ENCODE measurements at places on chromosomes 3 and 15.

GRCh38 chr3:159978353-159978752, 10.3 kb upstream of the IL12A start:
- no peak for DNase-seq

GRCh38 chr3:152524198-152525140, 255.7 kb downstream of the MBNL1 start:
- DNase-seq = no peak

DNA sequence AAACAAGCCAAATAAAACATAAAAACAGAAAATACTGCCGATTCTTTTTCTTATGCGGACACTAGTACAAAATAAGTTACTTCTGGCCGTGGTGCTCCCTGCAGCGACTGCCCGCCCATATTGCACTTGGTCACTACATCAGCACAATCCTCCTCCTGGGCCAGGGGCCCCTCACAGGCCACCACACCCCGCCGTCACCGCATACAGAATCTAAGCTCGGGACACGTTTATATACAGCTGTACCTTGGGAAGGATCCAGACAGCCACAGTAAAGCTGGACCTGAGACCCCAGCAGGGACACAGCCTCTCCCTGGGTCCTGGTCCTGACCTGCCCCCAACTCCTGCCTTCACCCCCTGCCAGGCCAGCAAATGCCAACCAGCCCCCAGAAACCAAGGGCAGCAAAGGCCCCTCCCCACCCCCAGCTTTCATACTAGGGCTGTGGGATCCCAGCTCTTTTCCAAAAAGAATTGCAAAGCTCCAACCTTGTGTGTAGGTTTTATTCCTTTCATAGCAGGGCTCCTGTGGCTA, 12.9 kb upstream of the DNAJB8 start:
- DNase-seq = no peak

- no peak for DNase-seq
These were observed 1.2 kb downstream of the STARD5 start for GRCh38 chr15:81322676-81323253.

DNA sequence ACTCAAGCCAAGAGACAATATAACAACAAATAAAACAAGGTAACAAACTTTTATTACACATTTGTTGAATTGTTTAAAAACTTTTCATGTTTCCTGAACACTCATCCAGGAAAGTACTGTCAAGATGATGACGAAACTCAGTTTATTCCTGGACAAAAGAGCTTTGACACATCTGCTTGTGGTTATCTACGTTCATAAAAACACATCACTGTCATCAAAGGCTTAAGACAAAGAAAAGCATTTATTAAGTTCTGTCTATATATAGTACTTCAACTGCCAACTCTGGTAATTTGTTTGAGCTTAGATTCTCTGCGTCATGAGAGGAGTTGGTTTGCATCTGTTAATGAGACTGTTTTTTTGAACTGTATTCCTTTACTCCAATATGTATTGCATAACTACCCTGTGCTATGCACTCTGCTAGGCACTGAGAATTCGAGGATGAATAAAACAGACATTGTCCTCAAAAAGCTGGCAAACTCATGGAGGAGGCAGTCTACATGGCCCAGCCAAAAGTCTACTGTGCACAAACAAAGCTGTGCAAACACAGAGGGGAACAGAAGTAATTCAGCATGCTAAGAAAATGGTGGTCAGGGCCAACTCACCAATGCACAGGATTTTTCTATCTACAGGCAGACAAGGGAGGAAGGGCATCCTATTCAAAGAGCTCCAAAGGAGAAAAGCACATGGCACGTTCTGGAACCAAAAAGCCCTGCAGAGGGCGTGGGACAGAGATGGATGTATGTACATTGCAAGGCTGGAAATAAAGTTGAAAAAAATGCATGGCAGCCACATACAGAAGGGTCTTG, 21.5 kb downstream of the PLD1 start:
- no peak for DNase-seq

DNA sequence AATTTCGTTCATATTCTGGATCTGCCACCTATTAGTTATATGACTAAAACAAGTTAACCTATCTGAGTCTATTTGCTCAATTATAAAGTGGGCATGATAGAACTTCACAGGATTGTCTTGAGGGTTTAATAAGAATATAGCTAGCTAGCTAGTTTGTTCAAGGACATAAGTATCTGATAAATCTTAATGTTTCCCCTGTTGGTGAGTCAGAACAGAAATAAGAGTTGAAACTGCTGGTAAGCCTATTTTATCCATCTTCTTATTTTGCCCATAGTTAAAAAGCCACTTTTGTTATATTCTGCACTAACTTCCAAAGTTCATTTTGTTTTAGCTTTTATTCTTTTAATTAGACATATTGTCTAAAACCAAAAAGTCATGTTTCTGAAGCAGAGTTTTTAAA, 9.4 kb downstream of the SELENOT start:
- DNase-seq = no peak

DNA sequence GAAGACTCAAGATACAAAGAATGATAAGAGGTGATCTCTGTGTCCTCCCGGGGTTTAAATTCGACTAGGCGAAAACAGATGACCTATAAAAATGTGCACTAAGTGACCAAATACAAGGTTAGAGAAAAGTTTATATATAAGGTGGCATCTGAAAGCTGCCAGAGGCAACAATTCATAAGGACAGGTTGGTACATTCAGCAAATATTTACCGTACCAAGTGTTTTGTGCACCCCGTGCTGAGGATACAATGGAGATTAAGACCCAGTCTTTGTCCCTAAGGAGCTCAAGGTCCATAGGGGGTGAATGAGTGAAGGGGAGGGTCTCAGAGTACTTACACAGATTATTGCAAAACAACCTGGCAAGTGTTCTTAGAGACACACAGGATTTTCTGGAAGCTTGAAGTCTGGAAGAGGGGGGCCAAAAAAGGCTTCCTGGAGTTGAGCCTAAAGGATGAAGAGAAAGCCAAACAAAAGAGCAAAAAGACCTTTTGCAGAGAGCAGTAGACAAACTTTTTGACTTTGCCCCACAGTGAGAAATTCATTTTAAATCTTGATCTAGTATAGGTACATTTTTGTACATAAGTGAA, 71.4 kb upstream of the LRIG1 start:
- DNase-seq = no peak

GRCh38 chr3:162626172-162626571, 1129.6 kb downstream of the OTOL1 start:
- no peak for DNase-seq

DNA sequence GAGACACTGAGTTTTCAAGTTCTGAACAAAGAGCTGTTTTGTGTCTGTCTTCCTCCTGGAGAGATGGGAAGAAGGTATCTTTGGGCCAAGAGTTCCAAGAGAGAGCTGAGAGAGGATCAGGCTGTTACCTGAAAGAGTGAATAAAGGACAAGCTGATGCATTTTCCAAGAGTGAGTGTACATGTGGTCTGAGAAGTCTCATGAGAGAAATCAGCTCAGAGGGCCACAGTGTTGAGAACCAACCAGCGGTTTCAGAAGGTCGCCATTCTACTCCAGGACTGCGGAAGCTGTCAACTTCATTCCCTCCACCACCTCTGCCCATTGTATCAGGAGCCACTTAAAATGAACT, 42.7 kb upstream of the PPP2R3A start:
- no peak for DNase-seq

DNA sequence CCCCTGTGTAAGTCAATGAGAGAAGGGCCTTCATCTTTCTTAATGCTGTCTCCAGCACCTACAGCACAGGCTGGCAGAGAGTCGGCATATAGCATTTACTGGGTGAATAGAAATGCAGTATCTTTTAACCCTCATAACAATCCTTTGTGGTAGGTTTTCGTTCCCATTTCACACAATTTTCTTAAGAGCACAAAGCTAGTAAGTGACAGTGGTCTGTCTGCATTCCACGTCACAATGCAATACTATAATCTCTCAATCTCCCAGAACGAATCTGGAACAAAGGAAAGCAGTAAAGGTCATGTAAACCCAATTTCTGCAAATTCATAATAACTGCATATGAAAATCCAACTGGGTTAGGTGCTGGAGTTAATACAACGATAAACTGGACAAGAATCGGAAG, 1.4 kb upstream of the ZFAND6 start:
- DNase-seq = no peak

DNA sequence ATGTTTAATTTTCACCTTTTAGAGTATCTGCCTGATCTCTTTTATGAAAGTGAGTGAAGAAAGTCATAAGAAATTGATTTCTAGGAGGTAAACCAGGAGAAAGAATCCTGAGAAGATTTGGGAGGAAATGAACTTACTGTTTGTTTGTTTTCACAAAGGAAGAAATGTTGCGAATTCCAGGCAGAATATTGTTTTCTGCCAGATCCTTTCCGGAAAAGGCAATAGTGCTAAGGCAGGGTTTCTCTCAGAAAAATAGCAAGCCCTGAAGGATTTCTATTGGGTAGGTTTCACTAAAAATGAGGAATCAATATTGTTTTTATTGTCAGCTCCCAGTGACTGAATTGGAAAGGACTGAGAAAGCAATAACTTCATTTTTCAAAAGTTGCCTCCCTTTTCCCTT, 85.7 kb upstream of the TGFBR2 start:
- DNase-seq = no peak

DNA sequence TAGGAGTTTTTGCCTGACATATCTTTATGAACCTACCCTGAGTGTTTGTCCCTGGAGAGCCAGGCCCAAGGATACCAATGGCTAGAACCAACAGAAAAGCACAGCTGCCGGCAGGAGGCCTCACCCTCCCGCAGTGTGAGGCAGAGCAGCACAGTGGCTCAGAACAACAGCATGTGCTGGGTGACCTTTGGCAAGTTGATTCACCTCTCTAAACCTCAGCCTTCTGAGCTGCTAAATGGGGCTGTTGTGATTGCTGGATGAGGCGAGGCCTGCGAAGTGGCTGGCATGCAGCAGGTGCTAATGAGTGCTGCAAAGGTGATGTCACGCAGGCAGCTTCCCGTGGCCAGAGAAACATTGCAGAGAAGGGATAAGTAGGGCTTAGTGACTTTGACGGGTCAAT, 23.3 kb downstream of the IDH2 start:
- no peak for DNase-seq

DNA sequence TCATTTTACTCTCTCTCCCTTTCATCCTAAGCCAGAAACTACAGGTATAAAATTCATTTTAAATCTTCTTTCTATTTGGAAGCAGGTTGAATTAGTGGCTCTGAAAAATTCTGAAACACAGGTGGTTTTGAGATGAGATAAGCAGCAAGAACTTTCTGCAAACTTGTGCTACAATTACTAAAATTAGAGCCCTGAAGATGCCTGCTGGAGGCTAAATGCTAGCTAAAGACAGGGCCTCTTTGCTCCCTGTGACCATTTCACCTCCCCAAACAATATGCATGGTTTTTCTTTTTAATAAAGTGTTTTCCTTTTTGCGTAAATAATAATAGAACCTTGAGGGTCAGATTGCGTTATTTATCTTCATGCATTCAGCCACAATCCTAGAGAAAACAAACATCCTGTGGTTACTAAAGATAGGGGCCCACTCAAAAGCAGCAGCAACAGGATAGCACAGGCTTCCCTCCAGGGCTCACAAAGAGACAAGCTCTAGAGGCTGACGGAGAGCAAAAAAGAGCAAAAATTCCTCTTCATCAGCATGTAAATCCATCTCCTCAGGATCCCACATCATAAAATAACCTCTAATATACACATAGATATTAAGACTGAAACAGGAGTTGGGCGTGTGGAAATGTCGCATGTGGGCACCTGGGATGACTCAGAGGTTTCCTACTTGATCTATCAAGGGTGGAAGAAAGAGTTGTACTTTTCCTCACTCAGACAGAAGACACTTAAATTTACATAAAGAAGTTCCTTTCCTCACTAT, 26.5 kb upstream of the CP start:
- no peak for DNase-seq

DNA sequence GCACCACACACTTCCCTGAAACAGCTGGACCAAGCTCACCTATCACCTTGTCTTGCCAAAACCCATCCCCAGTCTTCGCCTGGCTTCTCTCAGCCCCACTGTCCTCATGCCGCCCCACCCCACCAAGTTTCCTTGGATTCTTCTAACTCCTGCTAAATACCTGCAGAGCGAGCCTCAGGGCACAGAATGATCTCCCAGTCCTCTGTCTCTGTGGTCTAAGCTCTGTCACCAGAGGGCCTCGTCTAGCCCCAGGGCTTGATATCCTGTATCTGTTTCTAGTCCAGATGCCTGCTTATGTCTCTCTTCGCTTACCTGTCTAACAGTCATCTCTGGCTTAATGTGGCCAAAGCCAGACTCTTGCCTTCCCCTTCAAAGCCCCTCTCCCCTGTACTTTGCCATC, 9.7 kb downstream of the CCDC12 start:
- DNase-seq = no peak

GRCh38 chr3:187686621-187687273, 15.6 kb downstream of the RTP2 start:
- no peak for DNase-seq

DNA sequence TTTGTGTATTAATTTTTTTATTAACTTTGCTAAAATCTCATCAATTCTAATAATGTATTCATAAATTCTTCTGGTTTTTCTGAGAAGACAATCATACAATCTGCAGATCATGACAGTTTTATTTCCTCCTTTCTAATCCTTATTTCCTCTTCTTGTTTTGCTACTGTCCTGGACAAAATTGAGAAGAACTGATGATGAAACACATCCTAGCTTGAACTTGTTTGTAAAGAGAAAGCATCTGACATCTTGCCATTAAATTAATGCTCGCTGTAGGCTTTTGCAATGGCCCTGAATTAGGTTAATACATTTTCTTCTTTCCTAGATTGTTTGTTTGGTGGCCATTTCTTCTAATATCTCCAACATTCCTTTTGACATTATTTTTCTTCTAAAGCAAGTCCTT, 110.9 kb upstream of the TPM1 start:
- DNase-seq = no peak

DNA sequence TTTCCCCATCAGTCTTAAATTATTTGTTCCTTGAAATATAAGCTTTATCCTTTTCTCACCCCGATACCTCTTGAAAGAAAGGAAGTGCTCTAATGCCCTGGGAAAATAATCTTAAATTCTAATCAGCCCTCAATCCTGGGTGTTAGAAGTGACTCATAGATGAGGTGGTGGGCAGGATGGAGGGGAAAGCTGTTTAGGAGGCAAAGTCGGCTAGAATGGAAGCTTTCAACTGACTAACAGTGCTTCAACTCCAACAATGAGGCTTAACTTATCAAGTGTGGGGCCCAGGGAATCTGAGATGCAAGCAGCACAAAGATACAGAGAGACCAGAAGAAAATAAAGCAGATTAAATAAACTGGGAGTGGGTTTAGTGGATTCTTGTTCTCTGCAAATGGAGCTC, 175.8 kb downstream of the EPHB1 start:
- DNase-seq = no peak

DNA sequence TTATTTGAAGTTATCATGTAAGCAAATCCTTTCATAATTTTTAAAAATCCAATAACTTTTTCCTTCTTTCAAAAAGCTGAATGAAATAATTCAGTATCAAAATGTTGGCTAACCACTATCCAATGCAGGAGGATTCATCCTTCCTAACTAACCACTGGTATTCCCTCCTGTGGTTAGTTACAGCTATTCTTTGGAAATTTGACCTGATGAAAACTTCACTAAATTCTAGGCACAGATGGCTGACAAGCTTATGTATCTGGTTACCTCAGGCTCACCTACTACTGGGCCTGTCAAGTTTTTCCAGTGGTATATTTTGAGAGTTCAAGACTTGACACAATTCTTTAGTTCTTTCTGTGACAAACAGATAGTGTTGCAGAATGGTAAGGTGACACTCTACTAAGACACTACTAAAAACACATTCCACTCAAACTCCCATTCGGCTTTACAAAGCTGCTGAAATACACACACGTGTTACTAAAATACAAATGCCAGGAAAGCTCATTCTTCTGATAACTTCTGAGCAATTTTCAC, 15.8 kb downstream of the NPTN start:
- DNase-seq = no peak

Measured in sciatic nerve (tissue), 2 donors.